ENCODE measurements at places on chromosomes 6 and 20.

DNA sequence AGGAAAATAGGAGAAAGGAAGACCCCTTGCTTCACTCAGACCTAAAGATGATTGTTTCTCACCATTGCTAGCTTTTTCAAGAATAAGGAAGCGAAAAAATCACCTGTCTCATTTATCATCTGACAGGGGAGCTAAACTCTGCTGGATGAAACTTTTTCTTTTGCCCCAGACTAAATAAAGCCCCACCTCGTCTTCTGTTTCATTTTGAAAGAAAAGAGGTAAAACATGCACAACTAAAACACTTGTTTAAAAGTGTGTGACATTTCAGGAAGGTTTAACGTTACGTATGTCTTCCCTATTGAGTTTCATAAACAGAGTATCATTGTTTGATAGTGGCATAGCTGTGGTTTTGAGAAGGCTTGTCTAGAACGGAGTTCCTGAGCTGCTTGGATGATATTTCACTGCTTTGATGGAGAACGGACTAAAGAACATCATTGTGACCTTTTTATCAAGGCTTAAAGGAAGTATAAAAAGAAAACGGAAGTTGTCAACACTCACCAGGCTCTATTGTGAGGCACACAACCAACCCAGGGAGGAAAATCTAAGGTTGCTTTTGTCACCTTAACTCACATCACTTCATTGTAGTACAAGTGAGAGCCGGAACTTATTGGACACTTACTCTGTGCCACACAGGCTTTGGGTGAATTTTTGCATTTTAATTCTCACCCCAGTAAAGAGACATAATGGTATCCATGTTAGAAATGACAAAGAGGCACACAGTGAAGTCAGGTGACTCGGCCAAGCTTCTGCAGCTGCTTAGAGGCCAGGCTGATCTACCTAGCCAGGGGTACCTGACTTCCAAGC is 29.5 kb downstream of the TSHZ2 start:
- no peak for DNase-seq

GRCh38 chr20:12090920-12091319 is 173.2 kb downstream of the BTBD3 start:
- DNase-seq, result no peak

GRCh38 chr6:31270788-31271640 is 878 bp downstream of the HLA-C start:
- DNase-seq, result peak; percentile 58

GRCh38 chr6:170072246-170072645 is 218.6 kb downstream of the DLL1 start:
- no peak for DNase-seq

GRCh38 chr6:106444777-106445507 is 84.4 kb downstream of the CRYBG1 start:
- DNase-seq, result no peak

DNA sequence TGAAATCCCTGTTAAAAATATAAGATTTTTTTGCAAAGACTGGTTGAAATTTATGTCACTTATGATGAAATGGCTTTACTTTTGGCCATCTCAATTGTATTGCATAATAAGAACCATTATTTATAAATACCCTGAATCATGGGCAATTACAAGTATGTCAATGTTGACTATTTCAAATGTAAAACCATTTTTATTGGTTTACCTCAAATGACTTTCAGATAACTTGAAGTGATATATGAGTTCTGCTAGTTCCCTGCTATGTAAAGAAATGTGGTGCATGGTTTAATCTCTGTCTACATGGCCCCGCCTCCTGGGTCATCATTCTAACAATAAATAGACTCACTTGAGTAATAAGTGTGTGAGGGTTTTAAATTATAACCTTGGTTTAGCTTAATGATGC is 275.6 kb upstream of the PREP start:
- DNase-seq, result no peak

DNA sequence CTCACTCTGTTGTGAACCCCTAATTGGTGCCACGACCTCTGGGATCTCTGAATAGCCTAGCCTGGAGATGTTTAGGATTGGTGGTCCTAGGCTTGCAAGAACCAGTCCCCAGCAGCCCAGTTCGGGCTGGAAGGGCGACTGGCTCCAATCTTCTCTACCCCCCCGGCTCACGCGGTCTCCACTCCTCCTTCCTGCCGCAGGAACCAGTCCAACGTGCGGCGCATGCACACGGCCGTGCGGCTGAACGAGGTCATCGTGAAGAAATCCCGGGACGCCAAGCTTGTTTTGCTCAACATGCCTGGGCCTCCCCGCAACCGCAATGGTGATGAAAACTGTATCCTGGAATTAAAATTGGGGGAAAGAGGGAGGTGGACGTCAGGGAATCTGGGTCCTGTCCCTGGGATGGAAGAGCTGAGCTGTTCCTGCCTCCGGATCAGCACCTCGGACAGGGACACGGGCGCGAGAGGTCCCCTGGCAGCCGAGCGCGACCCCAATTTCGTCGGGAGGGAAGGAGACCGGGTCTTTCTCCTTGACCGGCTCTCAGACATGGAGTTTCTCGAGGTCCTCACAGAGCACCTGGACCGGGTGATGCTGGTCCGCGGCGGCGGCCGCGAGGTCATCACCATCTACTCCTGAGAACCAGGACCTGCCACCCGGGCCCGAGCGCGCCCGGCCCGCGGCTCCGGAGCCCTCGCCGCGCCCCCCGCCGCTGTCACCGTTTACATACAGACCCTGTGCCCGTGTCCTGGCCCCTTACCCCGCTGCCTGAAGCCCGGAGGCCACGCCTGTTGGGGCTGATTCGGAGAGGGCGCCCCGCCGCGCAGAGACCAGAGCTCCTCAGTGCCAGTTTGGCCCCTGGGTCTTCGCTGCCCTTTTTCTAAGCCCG is 28.2 kb downstream of the SLC12A5 start:
- DNase-seq, result no peak

DNA sequence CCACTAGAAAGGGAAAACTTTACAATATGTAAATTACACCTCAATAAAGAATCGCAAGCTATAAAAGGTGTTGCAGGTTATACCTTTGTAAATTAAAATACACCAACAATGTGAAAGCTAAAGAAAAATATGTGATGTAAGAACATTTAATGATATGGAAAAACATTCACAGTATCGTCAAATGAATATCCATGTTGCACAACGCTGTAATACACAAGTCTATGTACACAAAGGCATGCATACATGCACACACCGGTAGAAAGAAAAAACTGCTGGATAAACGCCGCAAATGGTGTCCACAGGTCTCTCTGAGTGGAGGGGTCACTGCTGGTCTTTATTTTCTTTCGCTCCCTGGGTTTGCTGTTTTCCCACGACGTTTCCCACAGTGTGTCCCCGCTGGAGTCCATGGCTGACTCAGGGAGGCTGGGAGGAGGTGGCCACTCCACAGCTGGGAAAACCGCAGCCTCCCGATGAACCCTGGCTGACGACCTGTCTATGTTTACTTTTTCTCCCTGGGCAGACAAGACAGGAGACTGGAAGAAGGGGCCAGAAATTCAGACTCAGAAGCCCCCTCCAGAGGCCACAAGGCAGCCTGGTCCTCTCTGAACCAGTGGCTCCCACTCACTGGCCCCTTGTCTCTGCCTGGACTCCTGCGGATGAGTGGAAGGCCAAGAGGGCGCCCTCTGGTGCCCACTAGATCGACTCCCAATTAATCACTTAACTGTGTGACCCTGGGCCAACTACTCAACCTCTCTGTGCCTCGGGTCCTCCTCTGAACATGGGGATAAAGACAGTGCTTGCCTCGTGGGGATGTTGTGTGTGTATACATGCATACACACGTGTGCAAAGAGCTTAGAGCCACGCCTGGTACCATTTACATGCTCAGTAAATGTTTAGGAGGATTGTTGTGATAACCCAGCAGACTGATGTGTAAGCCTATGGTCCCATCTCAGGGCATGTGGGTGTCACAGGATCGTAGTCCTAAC is 12.8 kb upstream of the BPI start:
- DNase-seq, result no peak

DNA sequence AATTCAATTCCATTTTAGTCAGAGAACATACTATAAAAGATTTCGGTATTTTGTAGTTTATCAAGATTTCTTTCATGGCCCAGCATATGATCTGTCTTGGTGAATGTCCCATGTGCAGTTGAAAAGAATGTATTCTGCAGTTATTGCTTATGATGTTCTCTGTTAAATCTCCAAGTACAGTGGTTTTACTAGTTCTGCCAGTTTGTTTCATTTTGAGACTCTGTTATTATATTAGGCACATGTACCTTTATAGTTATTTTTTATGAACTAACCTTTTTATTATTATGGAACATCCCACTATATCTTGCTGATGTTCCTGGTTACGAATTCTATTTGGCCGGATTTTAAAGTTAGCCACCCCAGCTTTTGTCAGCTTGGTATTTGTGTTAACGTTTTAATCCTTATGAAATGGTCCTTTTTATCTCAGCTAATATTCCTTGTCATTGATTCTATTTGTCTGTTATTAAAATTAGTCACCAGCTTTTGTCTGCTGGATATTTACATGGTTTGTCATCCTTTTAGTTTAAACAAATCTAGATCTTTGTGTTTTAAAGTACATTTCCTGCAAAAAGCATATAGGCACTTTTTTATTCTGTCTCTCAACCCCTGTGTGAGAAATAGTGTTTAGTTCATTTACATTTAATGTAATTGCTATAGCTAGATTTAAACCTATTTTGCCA is 48.9 kb downstream of the VTA1 start:
- DNase-seq, result no peak

DNA sequence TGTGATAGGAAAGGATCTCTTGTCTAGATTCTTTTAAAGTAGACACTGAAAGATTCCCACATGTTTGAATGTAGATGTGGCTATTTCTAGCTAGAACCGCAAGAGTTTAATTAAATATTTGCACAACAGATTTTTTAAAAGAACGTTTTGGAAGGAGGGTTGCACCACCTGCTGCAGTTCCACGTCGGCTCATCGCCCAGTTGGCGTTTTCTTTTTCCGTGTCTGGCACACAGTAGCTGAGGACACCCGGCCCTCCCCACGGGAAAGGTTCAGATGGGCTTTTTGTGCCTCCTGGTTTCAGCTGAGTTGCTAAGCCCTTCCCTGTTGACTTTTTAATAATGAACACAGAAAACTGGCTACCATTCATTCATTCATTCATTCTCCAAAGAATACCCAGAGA is 41.8 kb upstream of the DOK5 start:
- no peak for DNase-seq

DNA sequence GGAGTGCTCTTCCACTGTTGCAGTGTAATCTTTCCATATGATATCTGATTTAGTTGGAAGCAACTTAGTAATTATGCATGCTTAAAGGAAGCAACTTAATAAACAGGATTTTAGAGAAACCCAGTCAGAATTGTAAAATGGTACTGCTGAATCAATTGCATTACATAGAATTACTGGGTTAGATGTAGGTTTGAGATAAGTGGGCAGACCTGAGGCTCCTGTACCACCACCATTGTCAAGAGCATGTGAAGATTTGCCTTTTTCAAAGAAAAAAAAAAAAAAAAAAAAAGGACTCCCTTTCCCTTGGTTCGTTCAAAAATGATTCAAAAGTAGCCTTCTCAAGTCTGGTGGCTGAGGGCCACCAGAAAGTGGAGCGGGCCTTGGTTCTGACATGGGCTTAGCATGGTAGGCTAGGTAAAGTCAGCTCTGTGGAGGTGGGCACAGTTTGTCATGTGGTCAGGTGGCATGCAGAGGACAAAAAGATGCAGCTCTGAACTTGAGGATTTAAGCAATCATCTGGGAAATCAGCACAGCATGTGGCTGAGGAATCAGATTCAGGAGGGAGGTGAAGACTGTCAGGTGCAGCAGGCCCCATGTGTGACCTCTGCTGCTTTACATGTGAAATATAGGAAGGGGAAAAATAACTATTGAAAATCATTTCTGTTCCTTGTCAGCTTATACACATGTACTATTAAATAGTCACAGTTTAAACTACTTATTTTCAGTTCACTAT is 32.4 kb downstream of the ARID1B start:
- DNase-seq, result no peak

- DNase-seq, result no peak
Observed at GRCh38 chr20:47764154-47764733, 21.0 kb downstream of the SULF2 start.

DNA sequence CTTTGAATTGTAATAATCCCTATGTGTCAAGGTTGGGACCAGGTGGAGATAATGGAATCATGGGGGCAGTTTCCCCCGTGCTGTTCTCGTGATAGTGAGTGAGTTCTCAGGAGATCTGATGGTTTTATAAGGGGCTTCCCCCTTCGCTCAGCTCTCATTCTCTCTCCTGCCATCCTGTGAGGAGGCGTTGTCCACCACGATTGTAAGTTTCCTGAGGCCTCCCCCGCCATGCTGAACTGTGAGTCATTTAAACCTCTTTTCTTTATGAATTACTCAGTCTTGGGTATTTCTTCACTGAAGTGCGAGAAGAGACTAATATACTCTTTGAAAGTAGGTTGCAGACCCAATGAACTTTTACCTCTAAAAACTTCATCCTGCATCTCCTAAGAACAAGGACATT is 39.2 kb upstream of the KCNG1 start:
- DNase-seq, result peak; percentile 54

DNA sequence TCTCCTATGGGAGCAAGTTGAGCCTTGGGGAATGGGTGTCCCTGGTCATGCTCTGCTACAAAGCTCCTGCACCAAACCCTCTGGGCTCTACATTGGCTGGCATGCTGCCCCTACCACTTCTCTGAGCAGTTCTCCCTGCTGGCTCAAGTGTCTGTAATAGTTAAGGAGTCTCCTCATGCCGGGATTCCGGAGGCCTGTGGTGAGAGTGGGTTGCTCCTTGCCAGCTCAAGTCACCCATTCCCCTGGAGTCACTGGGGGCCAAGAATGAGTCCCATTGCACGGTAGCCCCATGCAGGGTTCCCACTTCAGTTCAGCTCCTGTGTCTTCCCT is 173.9 kb downstream of the PRDM13 start:
- DNase-seq, result no peak

DNA sequence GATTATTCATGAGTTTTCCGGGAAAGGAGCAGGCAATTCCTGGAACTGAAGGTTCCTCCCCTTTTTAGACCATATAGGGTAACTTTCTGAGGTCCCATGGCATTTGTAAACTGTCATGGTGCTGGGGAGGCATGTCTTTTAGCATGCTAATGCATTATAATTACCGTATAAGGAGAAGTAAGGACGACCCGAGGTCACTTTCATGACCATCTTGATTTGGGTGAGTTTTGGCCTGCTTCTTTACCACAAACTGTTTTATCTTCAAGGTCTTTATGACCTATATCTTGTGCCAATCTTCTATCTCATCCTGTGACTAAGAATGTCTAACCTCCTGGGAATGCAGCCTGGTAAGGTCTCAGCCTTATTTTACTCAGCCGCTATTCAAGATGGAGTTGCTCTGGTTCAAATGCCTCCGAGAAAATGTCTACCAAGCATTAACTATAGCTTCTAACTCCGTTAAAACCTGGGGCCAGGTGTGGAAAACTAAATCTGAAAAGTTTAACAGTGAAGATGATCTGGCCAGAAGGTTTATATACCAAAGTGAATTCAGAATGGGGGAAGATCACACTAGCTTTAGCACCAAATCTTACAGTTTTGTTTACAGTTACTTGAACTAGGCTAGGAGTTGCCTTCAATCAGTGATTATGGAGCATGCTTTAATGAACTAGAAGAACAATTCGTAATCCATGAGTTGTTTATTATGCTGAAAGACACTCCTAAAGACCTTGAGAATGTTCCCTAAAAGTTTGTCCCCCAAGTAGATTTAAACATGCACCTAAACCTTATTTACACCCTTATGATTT is 80.0 kb upstream of the TOP1 start:
- DNase-seq, result no peak
